ENCODE measurements at places on chromosomes 13 and 19.
A peak's percentile ranks its signal among the peaks of the same experiment; 100 is the strongest.

GRCh38 chr19:57708641-57709361 is at the start of gene ZNF154:
TSS of gene ZNF154 (minus strand) at chr19:57709204. CDS start at chr19:57708971, 233 bp downstream.
- DNase-seq, result peak; percentile 83

GRCh38 chr13:40590112-40590862 is 76.2 kb downstream of the FOXO1 start:
- DNase-seq, result no peak

DNA sequence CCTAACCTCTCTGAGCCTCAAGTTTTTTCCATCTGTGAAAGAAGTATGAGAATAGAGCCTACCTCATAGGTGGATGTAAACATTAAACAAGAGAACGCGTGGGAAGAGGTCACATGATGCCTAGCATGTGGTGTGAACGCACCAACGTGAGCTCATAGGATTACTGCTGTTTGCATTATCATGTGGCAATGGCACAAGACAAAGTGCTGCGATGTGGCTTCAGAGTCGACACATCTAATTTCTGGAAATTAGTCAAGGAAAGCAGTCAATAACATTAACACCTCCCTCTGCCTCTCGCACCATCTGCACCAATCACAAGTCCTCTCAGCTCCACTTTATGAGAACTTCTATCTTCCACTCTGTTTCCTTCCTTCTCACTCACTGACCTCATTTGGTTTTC is 489.7 kb downstream of the COG6 start:
- no peak for DNase-seq

GRCh38 chr13:37868691-37869505 is 674 bp downstream of the TRPC4 start:
- peak; percentile 62 for DNase-seq

- DNase-seq, result no peak
These were observed 3.0 kb downstream of the CERS4 start for GRCh38 chr19:8212212-8212611.

DNA sequence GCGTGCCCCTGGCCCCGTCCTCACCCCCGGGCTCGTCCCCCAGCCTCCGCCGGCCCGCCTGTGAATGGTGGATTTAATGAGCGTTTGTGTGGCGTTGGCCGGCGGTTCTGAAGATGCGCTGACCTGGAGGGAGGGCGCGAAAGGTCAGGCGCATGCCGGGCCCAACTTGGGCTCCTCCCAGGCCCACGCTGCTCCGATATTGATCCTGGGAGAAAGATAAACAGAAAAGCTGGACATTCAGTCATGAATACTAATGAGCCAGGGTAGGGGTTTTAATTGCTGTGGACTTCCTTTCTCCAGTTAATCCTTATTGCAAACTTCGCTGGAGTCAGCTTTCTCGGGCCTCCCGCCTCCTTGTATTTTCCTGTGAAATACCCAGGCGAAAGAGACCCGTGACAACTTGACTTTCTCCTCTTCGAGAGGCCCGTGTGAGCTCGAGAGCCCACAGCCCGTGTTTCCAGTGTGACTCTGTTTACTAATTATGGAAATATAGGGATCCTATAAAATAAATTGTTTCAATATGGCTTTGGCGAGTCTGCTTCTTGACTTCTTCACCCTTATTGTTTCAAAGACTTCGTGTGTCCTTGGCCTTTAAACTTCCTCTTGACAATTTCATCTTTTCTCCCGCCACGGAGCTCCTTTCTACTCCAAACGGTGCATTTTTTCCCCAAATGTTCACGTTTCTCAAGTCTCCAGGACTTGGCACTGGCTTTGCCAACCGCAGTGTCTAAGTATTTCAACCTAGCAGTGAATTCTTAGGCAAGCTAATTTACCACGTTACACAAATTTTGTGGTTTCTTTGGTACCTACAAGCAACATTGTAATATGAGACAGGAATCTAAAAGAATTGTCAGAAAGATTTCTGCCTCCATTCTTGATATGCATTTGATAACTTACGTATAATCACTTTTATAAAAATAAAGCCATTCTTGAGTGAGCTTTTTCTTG is 10.5 kb downstream of the ZIC2 start:
- DNase-seq, result peak; percentile 81

- no peak for DNase-seq
These were observed 25.9 kb downstream of the LATS2 start for GRCh38 chr13:21035498-21035897.

DNA sequence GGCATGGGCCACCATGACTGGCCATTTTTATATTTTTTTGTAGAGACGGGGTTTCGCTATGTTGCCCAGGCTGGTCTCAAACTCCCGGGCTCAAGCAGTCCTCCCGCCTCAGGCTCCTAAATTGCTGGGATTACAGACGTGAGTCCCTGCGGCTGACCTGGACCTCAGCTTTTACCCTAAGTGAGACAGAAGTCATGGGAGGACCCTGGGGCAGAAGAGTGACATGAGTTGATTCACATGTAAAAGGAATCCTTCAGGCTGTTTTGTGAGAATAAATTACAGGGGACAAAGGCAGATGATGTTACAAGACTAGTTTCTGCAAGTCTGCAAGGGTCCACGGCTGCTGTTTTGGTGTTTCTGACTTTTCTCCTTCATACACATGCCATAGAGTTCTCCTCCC is 2.6 kb upstream of the BCAM start:
- no peak for DNase-seq

- no peak for DNase-seq
These were observed 2584.7 kb upstream of the PCDH20 start for GRCh38 chr13:64000321-64000720.

- no peak for DNase-seq
These were observed 61.3 kb downstream of the SCEL start for GRCh38 chr13:77596777-77597176.
